ENCODE measurements at places on chromosomes 7 and 10. TPM values are rescaled to one million over a fixed set of nuclear protein-coding genes. Genes with fewer than 3 reads are reported as not detected.

- H3K27ac ChIP-seq: no peak overlapping the region
- H3K36me3 ChIP-seq: no peaks in the 10 kb centered on the region
- H3K27me3 ChIP-seq: no peaks in the 10 kb centered on the region
- no peak overlapping the region for H3K4me3 ChIP-seq
- peaks cover 26% of the 10 kb centered on the region for H3K4me1 ChIP-seq
Measured at GRCh38 chr10:124935946-124936345, 6.0 kb upstream of the ZRANB1 start.

PIP gene
- polyA plus RNA-seq: not detected

DNA sequence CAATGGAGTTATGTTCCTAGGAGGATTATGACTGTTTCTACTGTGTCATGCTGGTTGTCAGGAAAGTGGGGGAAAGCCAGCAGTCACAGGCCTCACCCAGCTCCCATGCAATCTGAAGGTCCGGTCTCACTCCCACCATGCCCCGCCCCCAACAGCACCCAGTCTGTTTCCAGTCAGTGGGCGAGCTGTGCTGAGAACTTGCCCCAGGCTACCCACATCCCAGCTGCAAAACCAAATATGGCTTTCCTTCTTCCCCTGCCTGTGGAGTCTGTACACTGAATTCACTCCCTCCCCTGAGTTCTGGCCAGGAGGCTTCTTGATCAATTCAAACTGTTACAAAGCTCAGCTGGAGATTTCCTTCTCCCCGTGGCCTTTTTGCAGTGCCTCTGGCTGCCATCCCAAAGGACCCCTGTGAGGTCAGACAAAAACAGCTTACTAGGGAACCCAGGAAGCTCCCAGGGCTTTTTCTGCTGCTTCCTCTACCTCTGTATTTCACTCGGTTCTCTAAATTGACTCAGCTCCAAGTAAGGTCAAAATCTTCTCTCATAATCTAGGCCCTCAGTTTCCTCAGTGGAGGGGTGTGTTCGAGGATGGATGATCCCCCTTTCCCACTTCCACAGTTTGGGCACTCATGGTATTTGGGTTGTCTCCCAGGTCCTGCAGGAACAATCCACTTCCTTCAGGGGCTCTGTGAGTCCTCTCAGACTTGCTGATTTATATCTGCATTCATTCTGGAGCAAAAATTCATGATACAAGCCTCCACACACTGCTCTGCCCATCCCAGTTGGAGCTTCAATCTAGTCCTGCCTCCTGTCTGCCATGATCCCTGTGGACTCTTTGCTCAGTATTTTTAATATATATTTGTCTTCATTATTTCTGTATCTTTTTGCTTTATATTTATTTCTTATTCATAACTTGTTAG lies 205.5 kb downstream of the SEMA3D start:
- H3K4me1 ChIP-seq: peaks cover 15% of the 10 kb centered on the region
- DNase-seq: no peak
- H3K27ac ChIP-seq: no peak overlapping the region
- H3K36me3 ChIP-seq: no peaks in the 10 kb centered on the region
- H3K27me3 ChIP-seq: no peaks in the 10 kb centered on the region

PNLIPRP2 gene
- 0.95 TPM for polyA plus RNA-seq

DNA sequence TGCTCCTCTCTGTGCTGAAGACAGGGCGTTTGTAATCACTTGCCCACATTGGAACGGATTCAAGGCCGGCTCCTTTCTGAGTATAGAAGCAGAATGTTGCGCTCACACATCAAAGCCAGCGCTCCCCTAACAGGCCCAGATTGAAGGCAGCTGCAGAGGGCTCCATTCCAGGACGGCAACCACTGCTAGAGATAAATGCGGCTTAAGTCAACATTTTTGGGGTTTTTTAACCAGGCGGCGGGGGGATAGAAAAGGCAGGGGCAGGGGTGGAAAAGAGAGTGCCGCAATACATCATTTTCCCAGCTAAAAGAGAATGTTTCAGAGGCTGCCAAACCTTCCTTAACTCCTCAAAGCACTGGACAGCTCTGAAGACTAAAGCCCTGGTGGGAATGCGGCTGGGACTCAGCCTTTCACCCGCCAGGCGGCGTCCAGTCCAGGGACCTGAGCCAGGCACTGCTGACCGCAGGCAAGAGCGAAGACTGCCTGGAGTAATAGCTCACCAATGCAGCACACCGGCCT lies 189.6 kb downstream of the TNS3 start:
- H3K27ac ChIP-seq: no peak overlapping the region
- no peaks in the 10 kb centered on the region for H3K4me1 ChIP-seq
- H3K36me3 ChIP-seq: peaks cover 29% of the 10 kb centered on the region
- H3K27me3 ChIP-seq: no peaks in the 10 kb centered on the region
- no peak overlapping the region for H3K4me3 ChIP-seq

- H3K27me3 ChIP-seq: no peaks in the 10 kb centered on the region
- DNase-seq: no peak
- H3K4me1 ChIP-seq: no peaks in the 10 kb centered on the region
- H3K27ac ChIP-seq: no peak overlapping the region
Measured at GRCh38 chr10:75367021-75367487, 34.5 kb downstream of the ZNF503 start.

DNA sequence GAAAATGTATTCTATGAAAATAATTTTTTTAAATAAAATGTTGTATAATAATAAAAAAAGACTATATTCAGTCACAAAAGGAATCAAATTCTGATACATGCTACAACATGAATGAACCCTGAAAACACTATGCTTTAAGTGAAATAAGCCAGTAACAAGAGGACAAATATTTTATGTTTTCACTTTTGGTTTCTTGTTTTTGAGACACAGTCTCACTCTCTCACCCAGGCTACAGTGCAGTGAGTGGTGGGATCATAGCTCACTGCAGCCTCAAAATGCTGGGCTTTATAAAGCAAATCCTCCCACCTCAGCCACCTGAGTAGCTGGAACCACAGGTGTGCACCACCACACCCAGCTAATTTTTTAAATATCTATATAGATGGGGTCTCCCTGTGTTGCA lies 64.2 kb downstream of the CNOT4 start:
- H3K4me3 ChIP-seq: no peak overlapping the region
- H3K27ac ChIP-seq: no peak overlapping the region
- no peaks in the 10 kb centered on the region for H3K27me3 ChIP-seq
- no peak for DNase-seq

PON3 gene
- polyA plus RNA-seq: 2.3 TPM

NOS3 gene
- polyA plus RNA-seq: 6.1 TPM

OR6B1 gene
- not detected for polyA plus RNA-seq

DNA sequence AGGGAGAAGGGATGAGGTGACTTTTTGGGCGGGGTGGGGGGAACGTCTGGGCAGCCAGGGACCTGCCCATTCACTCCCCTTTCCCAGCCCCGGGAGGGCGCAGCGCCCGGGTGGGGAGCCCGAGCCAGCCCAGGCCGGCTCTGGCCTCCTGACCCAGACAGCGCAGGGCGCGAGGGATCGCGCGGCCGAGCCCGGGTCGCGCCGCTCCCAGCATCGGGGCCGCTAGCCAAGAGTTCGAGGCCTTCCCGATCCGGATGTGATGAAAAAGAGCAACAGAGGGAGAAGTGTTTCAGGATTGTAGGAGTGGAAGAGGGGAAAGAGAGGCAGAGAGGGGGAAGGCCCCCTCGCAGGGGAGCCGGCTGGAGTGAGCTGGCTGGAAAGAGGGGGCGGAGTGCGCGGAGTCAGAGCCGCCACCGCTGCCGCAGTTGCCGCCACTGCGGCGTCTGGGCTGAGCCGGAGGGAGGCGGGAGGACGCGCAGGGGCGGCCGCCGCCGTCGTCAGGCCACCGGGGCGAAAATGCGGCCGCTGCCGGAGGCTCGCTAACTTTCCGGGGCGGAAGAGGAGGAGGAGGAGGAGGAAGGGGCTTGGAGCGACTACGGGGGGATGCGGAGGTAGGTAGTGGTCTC lies at the start of gene MDFIC:
MDFIC (plus strand) TSS at position 69 of the 626 bp plus-strand sequence. CDS start 940 bp downstream, outside the sequence.
- H3K27ac ChIP-seq: peak within 1 kb of the TSS; percentile 88
- H3K4me3 ChIP-seq: peak within 1 kb of the TSS; percentile 75
- H3K36me3 ChIP-seq: no peaks in the 10 kb centered on the region
- peak; percentile 72 for DNase-seq
- peaks cover 33% of the 10 kb centered on the region for H3K4me1 ChIP-seq

FAM53B gene
- 12.0 TPM for polyA plus RNA-seq

- no peaks in the 10 kb centered on the region for H3K27me3 ChIP-seq
- DNase-seq: no peak
- peak overlapping the region; percentile 70 for H3K27ac ChIP-seq
- H3K4me1 ChIP-seq: peaks cover 68% of the 10 kb centered on the region
- peaks cover 6% of the 10 kb centered on the region for H3K36me3 ChIP-seq
- H3K4me3 ChIP-seq: no peak overlapping the region
Measured at GRCh38 chr7:6385909-6386560, 61.7 kb downstream of the DAGLB start.

OPN4 gene
- not detected for polyA plus RNA-seq

DNA sequence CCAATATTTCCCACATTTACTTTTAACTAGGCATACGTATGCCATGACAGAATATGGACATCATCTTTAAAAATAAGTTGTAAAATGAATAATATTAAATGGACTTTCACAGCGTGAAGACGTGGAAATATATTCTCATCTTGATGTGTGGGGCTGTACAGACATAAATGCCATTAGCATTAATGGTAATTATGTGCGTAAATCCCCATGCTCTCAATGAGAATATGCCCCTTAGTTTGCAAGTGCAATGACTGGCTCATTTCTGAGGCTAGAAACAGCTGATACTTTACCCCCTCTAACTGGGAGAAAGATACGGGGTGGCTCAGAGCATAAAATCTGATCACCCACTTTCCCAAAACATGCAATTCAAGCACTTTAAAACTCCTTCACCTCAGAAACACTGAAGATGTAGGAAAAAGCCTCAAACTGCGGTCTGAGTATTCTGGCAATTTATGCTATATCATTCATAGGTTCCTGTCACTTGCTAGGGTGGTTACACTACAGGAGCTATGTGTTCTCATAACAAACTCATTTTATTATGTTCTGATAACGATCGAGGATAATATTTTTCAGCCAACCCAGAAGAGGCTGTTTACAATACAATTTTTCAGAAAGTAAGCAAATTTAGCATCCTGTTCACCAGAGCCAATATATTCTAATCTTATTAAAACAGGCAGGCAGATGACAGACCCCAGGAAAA lies 211.8 kb downstream of the SKAP2 start:
- H3K27me3 ChIP-seq: no peaks in the 10 kb centered on the region
- no peaks in the 10 kb centered on the region for H3K4me1 ChIP-seq
- no peaks in the 10 kb centered on the region for H3K36me3 ChIP-seq
- no peak overlapping the region for H3K4me3 ChIP-seq

GRCh38 chr10:52447931-52448353 lies 133.9 kb downstream of the DKK1 start:
- no peaks in the 10 kb centered on the region for H3K36me3 ChIP-seq
- H3K4me3 ChIP-seq: no peak overlapping the region
- DNase-seq: no peak
- H3K4me1 ChIP-seq: no peaks in the 10 kb centered on the region

- no peaks in the 10 kb centered on the region for H3K27me3 ChIP-seq
- H3K27ac ChIP-seq: no peak overlapping the region
Measured at GRCh38 chr10:68163735-68164134, 54.4 kb downstream of the MYPN start.

DNA sequence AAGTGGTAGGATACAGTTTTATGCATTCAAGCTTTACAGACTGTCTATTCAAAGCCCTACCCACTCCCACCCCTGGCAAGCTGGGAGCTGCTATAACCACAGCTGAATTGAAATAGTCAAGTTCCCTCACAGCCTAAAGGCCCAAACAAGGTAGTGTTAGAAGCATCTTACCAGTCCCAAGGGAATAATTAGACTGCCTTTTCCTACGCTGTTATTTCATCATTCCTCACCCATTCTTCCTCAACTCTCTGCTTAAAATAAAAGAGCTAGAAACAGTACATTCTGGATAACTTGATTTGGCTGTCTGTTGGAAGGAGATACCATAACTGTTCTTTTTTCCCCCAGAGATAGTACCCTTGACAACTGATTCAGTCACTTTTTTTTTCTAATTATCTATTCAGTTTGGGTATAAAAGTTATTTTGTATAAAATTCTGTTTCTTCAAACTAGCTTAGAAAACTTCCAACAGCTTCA lies 54.0 kb downstream of the RAPGEF5 start:
- H3K27ac ChIP-seq: no peak overlapping the region
- no peaks in the 10 kb centered on the region for H3K36me3 ChIP-seq
- no peak for DNase-seq
- no peaks in the 10 kb centered on the region for H3K27me3 ChIP-seq

ERVW-1 gene
- polyA plus RNA-seq: not detected

AZGP1 gene
- polyA plus RNA-seq: 4.6 TPM

DNA sequence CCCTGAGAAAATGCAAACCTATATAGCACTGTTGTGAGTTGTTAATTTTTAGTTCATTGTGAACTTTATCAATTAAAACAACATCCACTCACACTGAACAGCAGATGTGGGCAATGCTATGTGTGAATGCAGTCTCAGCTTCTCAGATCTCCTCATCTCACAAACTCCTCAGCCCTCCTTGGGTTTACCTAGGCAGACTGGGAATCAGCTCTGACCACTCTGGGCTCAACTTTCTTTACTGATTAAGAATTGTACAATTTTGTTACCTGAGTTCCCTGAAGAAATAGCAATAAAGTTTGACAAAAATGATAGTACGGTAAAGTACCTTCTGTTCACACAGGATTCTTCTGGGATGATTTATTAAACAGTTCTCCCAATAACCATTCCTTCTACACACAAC lies 124.0 kb downstream of the SRPK2 start:
- no peak for DNase-seq
- no peak overlapping the region for H3K4me3 ChIP-seq
- H3K36me3 ChIP-seq: no peaks in the 10 kb centered on the region
- H3K27ac ChIP-seq: no peak overlapping the region

DNA sequence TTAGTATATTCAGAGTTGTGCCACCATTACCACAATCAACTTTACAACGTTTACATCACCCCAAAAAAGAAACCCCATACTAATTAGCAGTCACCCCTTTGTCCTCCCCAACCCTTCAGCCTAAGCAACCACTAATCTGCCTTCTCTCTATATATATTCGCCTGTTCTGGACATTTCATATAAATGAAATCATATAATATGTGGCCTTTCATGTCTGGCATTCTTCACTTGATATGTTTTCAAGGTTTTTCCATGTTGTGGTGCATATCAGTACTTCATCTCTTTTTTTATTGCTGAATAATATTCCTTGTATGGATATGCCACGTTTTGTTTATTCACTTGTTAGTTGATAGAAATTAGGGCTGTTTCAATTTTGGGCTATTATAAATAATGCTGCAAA lies 70.4 kb downstream of the AASS start:
- no peaks in the 10 kb centered on the region for H3K4me1 ChIP-seq
- no peak for DNase-seq
- no peaks in the 10 kb centered on the region for H3K27me3 ChIP-seq
- H3K27ac ChIP-seq: no peak overlapping the region
- no peak overlapping the region for H3K4me3 ChIP-seq

CALHM3 gene
- not detected for polyA plus RNA-seq

- H3K27me3 ChIP-seq: no peaks in the 10 kb centered on the region
- no peak overlapping the region for H3K27ac ChIP-seq
- no peak overlapping the region for H3K4me3 ChIP-seq
- no peaks in the 10 kb centered on the region for H3K4me1 ChIP-seq
Measured at GRCh38 chr7:96495751-96496216, 173.9 kb upstream of the SLC25A13 start.

GRCh38 chr10:88159127-88159829 lies 295.9 kb downstream of the PTEN start:
- H3K36me3 ChIP-seq: no peaks in the 10 kb centered on the region
- H3K27ac ChIP-seq: peak overlapping the region; percentile 25
- H3K4me3 ChIP-seq: no peak overlapping the region
- no peak for DNase-seq
- H3K4me1 ChIP-seq: peaks cover 20% of the 10 kb centered on the region

C10orf105 gene
- 0.25 TPM for polyA plus RNA-seq

OR2A12 gene
- not detected for polyA plus RNA-seq
